ENCODE measurements at places on chromosomes 11 and 22.
A peak's percentile ranks its signal among the peaks of the same experiment; 100 is the strongest.

DNA sequence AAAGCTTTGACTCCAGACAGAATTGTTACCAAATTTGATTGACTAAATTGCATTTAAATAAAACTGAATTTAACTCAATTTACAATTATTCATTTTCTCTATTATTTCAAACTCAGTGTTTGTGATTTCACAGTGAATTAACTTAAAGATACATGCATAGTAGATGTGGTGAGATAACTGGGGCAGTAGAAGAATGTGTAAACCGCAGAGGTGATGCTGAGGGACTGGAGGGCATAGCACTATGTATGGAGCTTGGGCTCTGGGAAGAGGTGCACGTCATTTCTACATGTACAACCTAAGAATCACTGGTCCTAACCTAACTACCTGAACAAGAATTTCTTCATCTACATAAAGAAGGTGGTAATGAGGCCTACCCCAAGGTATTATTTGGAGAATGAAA lies 13.7 kb downstream of the OR5B17 start:
- no peak for DNase-seq

DNA sequence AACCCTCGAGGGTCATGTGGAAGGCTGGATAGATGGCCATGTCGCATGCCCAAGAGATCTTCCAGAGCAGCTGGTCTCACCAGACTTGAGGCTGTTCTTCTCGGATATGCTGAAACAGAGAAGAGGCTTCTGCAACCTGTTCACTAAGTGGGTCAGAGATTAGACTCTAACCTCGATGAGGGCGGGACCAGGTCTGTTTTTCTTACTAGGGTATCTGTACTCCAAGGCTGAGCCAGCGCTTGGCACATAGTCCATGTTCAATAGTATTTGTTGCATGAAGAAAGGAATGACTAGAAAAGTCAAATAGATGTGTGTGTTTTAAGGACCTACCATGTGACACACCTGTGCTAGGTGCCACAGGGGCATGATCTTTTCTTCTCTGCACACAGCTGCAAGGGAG lies 43.6 kb downstream of the ABTB2 start:
- DNase-seq = no peak

GRCh38 chr11:31870609-31871309 lies 59.6 kb upstream of the PAX6 start:
- DNase-seq = no peak

DNA sequence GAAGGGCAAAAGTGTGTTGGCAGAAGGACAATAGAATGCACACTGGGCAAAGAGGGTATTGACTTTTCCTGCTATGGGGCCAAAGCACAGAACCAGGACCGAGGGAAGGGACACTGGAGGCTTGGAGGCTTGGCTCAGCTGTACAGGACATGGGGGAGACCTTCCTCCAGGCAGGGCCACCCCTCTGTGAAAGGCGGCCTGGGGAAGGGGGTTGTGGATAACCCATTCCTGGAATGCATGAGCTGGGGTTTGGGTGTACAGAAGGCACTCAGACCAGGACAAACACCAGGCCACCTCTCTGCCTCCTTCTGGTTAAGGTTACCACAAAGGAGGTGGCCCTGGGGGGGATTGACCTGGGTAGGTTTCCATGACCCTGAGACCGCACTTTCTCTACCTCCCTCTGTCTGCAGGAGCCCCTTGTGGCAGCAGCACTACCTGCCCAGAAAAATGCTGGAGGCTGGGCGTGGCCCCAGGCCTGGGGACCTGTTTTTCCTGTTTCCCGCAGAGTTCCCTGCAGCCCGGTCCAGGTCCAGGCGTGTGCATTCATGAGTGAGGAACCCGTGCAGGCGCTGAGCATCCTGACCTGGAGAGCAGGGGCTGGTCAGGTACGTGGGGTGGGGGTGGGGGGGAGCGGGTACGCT lies 9.6 kb downstream of the P2RY2 start:
- no peak for DNase-seq

DNA sequence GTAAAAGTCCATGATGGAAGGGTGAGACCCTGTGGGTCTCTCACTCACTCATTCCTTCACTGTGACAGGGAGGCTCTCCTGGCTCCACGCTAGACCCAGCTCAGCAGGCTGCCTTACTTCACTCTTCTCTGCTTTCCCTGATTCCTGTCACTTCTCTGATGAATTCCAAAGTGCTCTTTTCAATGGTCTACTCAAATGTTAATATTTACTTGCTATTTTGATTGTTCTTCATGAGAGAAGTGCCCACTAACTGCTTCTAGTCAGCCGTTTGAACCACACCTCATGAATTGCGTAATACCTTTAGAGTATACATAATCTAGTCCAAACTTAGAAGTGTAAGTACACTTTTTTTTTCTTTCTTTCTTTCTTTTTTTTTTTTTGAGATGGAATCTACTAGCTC lies 1350.2 kb upstream of the RAG2 start:
- no peak for DNase-seq

GRCh38 chr11:133713406-133713805 lies 131.9 kb downstream of the SPATA19 start:
- DNase-seq = no peak

- no peak for DNase-seq
Measured at GRCh38 chr11:114280696-114281095, 15.5 kb upstream of the NNMT start.

DNA sequence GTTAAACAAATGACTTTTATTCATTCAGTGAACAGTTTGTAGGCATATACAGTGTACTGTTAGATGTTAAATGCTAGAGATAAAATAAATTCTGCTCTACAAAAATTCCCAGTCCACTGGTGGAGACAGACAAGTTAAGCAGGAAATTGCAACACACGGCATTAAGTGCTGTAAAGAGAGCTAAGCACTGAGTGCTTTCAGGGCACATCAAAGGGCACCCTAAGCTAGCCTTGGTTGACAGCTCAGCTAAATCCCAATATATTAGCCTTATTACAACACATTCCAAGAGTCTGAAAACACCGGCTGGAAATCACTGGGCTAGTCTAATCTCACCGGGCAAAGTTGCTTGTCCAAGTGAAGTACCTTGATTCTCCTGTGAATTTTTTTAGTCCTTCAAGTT lies 55.1 kb downstream of the NOX4 start:
- DNase-seq = no peak

- DNase-seq = peak; percentile 23
Measured at GRCh38 chr22:28442264-28442710, 237.4 kb downstream of the TTC28 start.

DNA sequence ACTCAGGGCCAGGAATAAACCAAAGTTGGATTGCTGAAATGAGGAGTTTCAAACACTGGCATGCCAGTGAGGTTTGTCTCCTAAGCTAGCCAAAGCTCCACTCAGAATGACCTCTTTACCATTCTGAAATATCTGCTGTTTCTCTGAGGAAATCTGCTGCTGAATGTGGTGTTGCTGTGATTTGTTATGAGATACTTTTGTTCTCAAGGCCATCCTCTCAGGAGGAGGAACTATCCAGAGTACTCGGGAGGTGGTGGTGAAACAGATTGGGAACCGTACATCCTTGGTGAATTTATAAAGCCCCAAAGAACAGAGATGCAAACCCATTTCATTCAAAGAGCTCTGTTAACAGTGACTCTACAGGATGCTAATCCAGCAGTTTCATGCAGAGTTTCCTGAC lies 50.5 kb downstream of the BDNF start:
- no peak for DNase-seq

GRCh38 chr11:34929794-34930763 lies 13.7 kb downstream of the PDHX start:
- DNase-seq = no peak

GRCh38 chr11:35106595-35106994 lies 32.4 kb upstream of the CD44 start:
- DNase-seq = no peak

DNA sequence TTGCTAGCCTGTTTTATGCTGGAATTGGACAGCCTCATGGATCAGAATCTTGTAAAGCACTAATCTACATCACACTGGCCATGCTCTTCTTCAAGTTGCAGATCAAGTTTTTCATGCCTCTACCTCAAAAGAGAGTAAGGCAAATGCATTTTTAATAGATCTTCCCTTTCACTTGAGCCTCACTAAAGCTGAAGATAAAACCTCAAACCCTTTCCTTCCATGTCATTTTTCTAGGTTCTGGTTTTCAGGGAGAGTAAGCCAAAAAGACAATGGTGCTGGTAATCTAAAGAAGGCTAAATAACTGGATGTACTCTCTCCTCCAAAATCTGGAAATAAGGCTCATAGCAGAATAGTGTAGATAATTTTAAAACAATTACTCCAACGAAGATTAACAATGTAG lies 28.3 kb downstream of the POU2AF1 start:
- no peak for DNase-seq

- DNase-seq = no peak
Measured at GRCh38 chr11:99277281-99277680, 256.5 kb downstream of the CNTN5 start.

- DNase-seq = no peak
Measured at GRCh38 chr11:23577296-23577695, 717.0 kb upstream of the CCDC179 start.

DNA sequence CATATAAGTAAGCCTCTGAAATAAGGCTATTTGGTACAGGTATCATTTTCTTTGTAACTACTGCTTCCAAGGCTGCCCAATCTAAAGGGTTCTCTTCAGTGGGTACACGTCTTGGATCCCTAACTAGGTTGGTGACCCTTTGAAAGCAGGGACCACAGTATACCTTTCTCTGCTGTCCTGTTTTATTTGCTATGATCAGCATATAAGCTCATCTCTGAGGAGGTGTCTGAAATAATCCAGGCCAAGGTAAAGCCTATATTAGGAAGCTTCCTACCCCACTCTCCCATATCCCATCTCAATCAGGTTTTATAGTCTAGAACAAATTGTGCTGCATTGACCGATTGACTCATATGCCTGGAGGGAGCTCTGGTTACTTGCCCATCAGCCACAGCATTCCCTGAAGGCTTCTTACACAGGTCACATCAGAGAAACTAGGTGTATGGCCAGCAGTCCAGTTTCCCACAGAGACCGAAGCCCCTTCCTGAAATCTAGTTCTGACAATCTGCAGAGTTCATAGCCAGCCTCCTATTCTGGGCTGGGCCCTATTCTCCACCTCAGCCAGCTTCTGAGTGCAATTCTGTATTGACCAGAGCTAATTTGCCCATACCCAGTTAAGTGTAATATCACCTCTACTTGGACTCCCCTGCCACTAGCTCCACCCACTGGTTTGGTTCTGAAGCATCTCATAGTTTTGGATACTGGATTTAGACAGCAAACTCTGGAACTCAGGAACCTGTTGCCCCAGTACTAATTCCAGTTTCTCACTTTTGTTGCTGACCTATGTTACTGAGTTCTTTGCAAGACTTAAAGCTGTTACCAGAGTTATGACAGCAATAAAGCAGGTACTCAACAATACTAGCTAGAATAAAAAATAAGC lies 62.1 kb upstream of the ARHGAP20 start:
- DNase-seq = no peak

DNA sequence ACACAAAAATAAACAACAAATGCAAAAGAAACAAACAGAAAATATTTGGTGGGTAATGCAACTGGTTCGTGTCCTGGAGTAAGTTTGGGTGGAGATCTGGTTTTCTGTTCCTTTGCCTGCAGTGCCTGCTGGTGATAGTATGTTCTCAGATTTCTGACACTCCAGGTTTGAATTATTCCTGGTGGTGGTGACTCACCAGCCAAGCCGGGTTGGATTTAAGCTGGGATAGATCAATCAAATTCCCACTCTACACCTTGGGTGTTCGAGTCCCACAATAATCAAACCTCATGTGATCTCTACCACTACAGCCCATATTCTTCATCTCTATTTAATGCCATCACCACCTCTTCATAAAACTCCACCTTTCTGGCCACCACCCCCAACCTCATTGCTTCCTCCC lies 421.8 kb downstream of the NTM start:
- no peak for DNase-seq

GRCh38 chr11:36976741-36977140 lies 378.7 kb upstream of the RAG2 start:
- no peak for DNase-seq

- no peak for DNase-seq
Measured at GRCh38 chr22:46093796-46094195, 56.5 kb upstream of the PPARA start.

- DNase-seq = no peak
Measured at GRCh38 chr11:37572491-37573171, 974.6 kb upstream of the RAG2 start.

- no peak for DNase-seq
Measured at GRCh38 chr11:80916173-80916798, 1475.5 kb upstream of the TENM4 start.

DNA sequence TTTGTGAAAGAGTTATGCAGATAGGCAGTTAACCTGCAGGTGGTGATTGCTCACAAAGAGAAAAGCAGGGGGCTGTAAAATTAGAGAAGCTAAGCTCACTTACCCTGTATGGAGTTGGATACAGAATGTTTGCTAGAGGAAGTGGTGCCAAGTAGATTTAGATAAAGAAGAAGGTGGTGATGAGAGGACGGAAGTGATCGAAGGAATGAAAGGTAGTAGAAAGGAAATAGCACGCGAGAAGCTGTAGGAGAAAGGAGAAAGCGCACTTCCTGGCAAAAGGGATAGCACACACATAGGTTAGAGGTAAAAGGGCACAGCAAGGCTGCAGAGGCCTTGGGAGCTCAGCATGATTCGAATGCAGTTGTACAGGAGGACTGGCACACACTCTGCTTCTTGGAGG lies 87.3 kb upstream of the CTSC start:
- DNase-seq = no peak

GRCh38 chr22:39643311-39644083 lies 72.9 kb downstream of the CACNA1I start:
- no peak for DNase-seq

GRCh38 chr11:120925944-120926343 lies 98.0 kb upstream of the TBCEL start:
- no peak for DNase-seq

DNA sequence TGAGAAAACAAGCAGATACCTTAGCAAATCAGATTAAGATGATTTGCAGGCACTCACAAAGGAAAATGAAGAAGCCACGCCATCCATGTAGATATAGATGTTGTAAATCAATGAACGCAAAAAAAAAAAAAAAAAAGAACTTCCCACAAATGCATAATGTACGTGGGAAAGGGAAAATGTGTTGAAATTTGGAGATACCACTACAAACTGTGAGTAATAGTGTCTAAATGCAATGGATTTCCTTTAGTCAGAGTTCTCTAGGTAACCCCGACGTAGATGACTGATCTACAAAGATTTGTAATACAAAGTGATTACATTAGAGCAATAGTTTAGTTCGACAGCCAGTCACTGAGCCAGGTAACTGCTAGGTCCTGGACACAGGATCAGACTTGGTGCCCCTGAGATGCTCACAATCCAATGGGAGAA lies 783 bp upstream of the ANKRD54 start:
- no peak for DNase-seq

- no peak for DNase-seq
Measured at GRCh38 chr11:44729713-44730112, 3.0 kb downstream of the TSPAN18 start.

- no peak for DNase-seq
Measured at GRCh38 chr22:32781695-32782094, 19.8 kb upstream of the TIMP3 start.
